Stimulated activated CD8-positive, alpha-beta memory T cell treated with anti-CD3 and anti-CD28 coated beads, Interleukin-7, amount 100 ng/mL, for 1 hour (primary cell): ENCODE measurements at places on chromosomes 13 and 19.
A peak's percentile ranks its signal among the peaks of the same experiment; 100 is the strongest.

GRCh38 chr13:76474356-76474755, 411.8 kb downstream of the KCTD12 start:
- DNase-seq: no peak

DNA sequence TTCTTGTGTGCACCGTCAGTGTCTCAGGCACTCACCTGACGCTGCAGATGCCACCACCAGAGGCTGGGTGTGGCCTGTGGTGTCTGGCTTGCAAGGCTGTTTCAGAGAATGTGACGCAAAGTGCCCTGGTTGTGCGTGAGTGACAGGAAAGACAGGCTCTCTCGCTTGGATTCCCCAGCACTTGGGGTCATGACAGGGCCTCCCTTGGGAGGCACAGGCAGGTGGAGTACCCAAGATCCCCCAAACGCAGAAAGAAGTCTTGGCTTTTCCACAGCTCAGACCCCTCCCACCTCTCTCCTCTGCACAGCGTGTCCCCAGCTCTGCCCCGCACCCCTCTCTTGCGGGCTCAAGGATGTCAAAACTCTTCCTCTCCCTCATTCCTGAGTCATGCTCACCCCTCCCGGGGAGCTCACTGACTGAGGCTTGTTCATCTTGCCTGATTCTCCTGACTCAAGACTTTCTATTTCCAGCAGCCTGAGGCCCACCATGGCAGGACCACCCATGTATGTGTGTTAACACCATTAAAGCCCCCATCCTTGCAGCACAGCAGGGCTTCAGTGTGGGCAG, 21.0 kb downstream of the DHX34 start:
- DNase-seq: no peak

- no peak for DNase-seq
Measured at GRCh38 chr19:33407716-33408115, 34.2 kb downstream of the CEBPG start.

DNA sequence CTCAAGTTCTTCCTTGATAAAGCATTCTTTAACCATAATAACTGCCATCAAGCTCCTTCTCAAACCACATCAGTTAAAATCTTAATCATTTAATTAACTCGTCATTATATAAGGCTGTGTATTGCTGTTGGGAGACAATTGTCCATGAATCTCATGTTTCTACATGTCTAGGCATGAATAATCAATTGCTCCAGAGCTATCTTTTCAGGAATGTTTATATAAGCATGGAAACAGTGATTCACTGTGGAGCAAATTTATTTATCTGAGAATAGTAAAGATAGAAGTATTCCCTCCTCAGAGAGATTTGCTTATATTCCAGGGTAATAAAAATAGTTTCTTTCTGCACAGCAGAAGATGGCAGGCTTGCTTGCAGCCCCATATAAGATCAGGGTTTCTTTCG, 71.1 kb downstream of the CBY2 start:
- no peak for DNase-seq

GRCh38 chr13:20686863-20687579, 16.5 kb upstream of the IL17D start:
- DNase-seq: no peak

DNA sequence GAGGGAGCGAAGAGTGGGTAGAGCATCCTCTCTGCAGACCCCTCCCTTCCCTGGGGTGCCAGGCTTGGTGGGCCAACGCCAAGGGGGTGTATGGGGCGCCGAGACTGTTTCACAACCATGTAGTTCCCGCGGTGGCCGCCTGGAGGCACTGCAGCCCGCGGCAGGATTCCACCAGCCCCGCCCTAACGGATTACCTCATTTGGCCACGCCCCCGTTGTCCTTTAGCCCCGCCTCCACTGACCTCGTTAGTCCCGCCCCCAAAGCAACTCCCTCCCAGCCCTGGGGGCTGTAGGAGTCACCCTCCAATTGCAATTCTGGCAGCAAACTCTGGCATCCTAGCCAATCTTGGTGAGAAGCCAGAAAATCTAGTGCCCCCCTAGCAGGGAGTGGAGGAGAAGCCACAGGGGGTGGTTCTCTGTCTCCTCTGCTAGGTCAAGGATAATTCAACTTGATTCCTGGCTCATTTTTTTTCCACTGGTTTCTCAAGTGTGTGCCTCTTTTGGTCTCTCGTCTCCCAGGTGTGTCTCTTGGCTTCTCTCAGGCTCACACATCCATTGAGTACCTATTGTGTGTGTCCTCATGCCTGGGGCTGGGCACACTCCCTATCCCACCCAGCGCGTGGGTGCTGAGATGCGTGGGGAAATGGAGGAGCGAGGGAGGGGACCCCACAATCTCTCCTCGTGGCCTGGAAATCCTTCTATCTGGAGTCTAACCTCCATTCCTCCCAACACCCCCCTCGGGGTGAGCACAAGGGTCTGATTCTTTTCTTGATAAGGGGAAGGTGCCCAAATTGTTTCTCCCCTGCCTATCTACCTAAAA, 2.0 kb downstream of the OLFM2 start:
- DNase-seq: peak; percentile 64

DNA sequence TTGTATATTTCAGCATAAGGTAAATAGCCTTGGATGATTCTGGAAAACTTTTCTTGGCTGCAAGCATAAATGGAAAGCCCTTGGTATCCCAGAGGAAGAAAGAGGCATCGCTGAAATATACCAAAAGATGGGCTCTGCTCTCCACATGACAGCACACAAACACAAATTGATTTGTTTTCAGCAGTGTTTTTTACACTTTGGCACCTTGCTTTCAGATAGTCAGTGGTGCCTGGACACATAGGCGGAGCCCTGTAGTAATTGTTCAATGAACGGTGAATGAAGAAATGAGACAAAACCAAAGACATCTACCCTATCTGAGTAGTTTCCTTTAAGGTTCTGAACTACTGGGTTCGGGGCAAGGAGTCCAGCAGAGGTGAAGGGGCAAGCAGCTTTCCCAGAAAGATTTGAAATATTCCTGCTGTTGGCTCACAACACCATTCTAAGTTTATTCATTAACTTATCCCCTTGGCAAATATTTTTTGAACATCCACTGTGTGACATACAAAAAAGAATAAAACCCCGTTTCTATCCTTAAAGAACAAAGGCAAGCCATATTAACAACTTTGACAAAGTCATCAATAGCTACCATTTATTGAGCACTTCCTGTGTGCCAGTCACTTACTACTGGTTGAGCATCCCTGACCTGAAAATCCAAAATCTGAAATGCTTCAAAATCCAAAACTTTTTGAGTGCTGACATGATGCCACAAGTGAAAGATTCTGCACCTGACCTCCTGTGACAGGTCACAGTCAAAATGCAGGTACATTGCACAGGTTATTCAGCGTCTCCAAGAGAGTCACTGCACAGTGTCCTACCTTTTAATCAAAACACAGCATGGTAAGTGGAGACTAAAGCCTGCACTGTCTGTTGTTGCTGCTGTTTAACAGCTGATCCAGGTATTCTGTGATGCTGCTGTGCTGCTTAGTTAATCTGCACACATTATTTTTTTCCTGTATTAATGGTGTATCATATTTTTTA, 238.1 kb downstream of the DCLK1 start:
- DNase-seq: no peak

DNA sequence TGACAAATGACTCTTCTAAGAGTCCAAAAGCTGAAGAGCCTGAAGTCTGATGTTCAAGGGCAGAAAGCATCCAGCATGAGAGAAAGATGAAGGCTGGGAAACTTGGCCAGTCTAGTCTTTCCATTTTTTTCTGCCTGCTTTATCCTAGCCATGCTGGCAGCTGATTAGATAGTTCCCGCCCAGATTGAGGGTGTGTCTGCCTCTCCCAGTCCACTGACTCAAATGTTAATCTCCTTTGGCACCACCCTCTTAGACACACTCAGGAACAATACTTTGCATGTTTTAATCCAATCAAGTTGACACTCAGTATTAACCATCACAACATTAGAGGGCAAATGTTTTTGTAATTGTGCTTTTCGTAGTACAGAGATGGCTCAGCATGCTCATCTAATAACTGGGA, 267.5 kb upstream of the KLHL1 start:
- no peak for DNase-seq

GRCh38 chr13:26236296-26236695, 14.2 kb upstream of the RNF6 start:
- no peak for DNase-seq

- DNase-seq: no peak
Measured at GRCh38 chr13:29991343-29991742, 140.9 kb upstream of the UBL3 start.

- DNase-seq: no peak
Measured at GRCh38 chr13:74695021-74695800, 561.0 kb upstream of the KLF12 start.

- no peak for DNase-seq
Measured at GRCh38 chr13:46077265-46077664, 24.7 kb upstream of the ZC3H13 start.

GRCh38 chr13:92097337-92097903, 699.0 kb downstream of the GPC5 start:
- no peak for DNase-seq

DNA sequence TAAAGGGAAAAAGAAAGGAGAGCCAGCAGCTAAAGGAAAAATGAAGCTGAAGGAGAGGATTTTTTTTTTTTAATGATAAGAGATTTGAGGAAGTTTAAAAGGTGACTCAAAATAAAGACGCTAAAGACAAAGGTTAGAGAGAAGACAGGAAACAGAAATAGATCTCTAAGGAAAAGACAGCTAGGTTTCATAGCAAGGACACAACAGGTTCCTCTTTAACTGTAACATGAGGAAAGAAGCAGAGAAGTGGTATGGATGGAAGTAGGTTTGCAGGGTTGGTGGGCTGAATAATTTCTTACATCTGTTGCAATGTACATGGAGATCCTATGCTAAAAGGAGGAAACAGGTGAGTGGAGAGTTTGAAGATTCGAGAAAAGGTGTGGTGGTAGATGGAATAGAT, 107.5 kb downstream of the MYCBP2 start:
- no peak for DNase-seq

DNA sequence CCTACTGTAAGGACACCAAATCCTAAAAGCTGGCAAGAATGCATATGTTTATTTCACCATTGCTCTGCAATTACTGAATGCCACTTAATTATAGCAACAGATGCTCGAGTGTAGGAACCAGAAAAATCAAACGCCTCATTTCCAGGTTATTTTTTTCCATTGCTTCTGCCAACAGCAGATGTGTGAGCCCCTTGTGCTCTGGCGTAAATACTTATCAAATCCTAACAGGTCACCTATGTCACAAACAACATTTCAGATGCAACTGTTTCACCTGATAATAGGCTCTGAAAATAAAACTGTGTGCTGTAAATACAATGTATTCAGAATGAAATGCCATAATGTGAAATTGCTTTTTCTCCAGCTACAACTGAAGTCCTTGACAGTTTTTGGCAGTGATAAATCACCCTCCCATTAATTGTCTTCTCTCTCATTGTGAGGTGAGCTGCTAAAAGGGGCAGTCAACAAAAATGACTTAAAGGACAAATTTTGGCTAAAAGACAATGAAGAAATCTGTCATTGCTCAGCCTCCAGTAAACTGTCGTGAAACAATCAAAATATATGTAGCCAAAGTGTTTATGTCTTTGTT, 344.0 kb downstream of the DACH1 start:
- no peak for DNase-seq

- peak; percentile 31 for DNase-seq
Measured at GRCh38 chr19:13234518-13234917, 84.3 kb downstream of the IER2 start.

DNA sequence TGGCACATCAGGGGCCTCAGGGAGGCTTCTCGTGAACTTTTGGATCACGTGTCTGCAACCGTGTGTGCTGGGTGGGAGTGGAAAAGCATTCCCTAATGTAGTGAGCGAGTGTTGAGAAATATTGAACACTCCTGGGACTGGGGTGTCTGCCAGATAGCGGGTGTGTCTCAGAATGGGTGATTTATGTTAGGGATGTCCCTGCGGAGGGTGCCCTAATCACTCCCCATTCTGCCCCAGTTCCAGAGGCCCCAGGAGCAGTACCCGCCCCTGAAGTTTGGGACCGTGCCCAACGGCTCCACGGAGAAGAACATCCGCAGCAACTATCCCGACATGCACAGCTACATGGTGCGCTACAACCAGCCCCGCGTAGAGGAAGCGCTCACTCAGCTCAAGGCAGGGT, 24.2 kb upstream of the GRWD1 start:
- no peak for DNase-seq

- DNase-seq: no peak
Measured at GRCh38 chr13:48829536-48829935, 146.2 kb upstream of the FNDC3A start.

DNA sequence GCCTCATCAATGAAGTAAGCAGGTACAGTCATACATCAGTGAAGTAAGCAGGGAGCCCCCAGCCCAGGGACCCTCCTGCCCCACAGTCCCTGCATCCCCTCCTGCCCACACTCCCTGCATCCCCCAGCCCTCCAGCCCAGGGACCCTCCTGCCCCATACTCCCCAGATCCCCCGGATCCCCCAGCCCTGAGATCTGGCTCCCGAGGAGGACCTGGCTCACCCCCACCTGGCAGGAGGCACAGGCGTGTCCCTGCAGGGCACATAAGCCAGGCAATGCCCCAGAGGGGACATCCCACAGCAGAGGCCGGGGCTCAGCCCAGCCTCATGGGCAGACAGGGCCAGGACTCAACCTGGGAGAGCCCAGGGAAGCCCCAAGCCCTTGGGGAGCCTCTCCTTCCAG, 53.6 kb upstream of the TPM4 start:
- no peak for DNase-seq

DNA sequence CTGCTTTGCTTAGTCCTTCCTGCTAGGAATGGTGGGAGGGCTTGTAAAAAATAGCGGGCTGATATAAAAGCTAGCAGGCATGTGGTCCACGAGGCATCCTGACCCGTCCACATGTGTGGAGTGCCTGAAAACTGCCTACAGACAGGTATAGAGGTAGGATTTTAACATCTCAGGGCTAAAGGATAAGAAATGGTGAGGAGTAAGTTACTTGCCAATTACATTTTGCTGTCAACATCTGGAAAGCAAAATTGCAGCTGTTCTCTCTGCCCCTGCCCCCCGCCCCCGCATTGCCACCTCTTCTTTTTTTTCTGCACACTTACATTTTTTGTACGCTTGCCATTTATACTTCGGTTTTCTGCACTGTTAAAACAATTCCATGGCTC, 21.0 kb downstream of the NFIX start:
- no peak for DNase-seq

DNA sequence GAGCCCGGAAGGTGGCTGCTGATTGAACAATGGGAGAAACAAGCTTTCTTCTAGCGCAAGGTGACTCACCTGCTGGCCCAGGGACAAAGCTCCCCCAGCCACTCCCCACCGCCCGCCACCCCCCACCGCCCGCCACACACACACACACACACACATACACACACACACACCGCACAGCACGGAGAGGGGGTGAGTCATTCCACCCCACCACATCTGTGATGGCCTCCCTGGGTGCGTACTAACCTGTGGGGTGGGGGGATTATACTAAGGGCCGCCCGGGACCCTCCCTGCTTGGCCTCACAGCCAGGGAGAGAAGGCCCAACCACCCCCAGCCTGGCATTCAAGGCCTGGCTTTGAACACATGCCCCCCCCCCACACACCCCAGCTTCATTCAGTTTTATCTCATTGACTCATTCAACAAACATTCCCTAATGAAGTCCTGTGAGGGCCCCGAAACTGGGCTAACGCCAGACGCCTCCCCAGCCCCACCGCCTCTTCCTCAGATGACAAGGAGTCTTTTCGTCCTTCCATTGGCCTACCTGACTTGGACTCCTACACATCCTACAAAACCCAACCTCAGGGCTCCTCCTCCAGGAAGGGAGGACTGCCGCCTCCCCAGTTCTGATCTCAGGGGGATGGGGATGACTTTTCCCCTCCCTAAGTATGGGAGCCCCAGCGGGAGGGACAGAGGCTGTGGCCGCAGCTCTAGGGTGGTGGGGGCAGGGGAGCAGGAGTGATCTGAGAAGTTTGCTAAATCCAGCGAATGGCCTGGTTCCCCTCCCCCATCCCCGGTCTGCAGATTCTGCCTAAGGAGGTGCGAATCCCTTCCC, 5.8 kb upstream of the ONECUT3 start:
- peak; percentile 9 for DNase-seq
